ENCODE measurements at places on chromosomes 2 and 18.

DNA sequence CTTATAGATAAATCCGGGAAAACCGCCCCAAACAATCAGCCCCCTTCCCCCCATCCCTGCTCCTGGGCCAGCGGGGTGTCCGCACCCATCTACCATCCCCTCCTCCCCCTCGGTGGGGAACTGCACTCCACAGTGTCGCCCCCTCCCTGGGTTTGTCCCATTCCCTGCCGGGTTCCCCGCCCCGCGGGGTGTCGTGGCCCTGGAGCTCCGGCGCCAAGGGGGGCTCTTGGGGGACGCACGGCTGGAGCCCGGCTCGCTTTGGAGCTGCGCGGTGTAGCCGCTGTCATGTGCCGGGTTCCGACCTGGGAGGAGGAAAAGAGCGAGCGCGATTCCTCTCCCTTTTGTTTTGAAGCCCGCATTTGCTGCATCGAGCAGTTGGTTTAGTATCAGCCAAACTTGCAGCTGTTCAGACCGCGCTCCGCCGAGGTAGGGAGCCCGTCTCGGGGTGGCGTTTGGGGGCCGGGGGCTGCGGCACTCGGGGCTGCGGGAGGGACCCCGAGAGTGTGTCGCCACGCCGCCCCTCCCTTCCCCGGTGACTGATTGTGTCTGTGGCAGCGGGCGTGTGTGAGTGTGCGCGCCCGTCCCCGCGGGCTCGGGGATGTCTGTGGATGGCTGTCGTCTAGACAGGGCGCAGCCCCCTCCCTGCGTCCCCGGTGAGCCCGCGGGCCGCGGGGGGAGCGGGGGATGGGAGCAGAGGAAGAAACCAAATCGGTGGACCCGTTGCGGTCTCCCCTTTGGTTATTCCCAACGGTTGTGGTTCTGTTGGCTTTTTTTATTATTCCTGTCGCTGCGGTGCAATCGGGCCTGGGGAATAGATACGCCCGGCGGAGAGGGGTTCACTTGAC lies 797 bp downstream of the CTIF start:
- DNase-seq: no peak

GRCh38 chr2:53960476-53960875 lies 10.3 kb downstream of the PSME4 start:
- DNase-seq: no peak

- DNase-seq: no peak
These were observed 700.9 kb downstream of the ERBB4 start for GRCh38 chr2:211837706-211838105.

- no peak for DNase-seq
These were observed 481.9 kb upstream of the SPRED2 start for GRCh38 chr2:65914244-65914786.

Data from SK-N-MC (cell line).